Epithelial cell of prostate (primary cell): ENCODE measurements at places on chromosomes 13 and 19.
A peak's percentile ranks its signal among the peaks of the same experiment; 100 is the strongest.

DNA sequence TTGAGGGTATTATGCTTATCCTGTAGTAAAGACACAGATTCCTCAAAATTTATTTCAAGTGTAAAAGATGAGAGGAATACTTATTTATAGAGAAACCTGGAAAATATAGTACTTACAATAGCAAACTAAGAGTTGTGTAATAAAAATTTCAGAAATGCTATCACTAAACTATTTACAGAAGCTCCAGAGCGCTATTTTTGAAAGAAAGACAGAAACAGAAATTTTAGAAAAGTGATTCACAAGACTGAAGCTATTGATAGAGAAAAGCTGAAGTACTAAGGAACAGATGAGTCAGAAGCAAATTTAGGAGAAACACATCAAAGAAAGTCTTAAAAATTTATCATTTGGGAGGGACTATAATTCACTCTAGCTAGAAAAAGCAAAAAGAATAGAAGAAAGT lies 1174.2 kb downstream of the DIAPH3 start:
- no peak for DNase-seq

DNA sequence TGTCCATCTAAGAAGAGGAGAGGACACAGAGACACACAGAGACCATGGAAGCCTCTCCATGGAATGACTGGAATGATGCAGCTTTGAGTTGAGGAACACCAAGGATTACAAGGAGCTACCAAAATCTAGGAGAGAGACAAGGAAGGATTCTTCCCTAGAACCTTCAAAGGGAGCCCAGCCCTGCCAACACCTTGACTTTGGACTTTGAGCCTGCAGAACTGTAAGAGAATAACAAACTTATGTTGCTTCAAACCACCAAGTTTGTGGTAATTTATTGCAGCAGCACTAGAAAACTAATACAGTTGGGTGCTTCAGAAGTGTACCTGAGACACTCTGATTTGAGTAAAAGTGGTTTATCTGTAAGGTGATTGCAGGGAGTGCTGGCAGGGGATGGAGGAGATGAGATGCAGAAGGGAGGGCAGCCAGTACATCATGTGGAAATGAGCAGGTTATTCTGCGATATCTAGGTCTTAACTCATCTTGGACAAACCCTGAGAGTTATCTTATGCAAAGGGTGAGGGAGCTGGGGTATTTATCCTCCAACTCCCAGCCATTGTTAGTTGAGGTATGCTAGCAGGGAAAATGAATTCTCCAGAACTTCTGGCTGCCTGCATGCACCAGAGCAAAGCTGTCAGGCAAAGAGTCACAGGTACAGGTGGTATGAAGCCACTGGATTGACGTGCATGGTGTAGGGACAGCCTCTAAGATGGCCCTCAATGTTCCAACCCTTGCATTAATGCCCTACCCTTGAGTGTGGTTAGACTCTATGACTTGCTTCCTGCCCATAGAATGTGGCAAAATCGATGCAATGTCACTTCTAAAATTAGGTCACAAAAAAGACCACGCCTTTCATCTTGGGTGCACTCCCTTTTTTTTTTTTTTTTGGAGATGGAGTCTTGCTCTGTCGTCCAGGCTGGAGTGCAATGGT lies 31.3 kb upstream of the ADGRL1 start:
- no peak for DNase-seq

DNA sequence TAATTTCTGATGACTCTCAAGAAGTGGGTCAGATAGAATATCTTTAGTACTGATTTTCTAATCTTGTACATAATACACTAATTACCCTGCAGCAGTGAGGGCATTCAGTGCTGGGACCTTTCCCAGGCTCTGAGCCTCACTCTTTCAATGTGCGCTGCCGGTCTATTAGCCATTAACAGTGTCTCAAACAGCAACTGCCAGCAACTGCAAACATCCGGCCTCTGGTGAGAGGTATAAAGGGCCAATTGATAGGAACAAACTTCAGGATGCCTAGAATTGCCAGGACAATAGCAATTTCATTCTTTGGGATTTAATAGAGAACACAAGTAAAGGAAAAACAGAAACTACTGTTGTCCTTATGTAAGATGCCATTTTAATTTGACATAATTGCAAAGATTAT lies 604.4 kb upstream of the SPRY2 start:
- no peak for DNase-seq

DNA sequence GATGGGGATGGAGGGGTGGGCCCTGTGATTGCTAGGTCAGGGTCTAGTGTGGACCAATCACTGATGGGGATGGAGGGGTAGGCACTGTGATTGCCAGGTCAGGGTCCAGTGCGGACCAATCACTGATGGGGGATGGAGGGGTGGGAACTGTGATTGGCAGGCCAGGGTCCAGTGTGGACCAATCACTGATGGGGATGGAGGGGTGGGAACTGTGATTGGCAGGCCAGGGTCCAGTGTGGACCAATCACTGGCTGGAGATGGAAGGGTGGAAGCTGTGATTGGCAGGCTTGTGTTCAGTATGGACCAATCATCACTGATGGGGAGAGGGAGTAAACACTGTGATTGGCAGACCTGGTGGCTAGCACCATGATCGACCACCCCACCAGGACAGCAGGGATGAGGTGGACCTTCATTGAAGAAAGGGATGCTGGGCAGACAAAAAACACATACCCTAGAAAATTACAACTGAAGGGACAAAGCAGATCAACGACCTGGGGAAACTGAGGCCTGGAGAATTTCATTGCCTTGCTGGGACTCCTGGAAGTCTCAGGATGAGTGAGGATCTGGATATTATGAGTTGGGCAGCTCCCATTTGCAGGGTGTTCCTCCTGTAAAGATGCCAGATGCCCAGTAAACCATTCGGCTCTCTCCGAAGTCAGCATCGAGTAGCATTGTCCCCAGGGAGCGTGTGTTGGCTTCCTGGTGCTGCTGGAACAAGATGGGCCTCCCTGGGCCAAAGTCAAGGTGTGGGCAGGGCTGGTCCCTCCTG lies 15.5 kb downstream of the TMPRSS9 start:
- DNase-seq, result no peak

- DNase-seq, result peak; percentile 2
Observed at GRCh38 chr13:59677966-59678814, 485.5 kb downstream of the DIAPH3 start.
